Diencephalon (tissue), 1 donor: ENCODE measurements at places on chromosomes 12 and 14. TPM values are rescaled to one million over a fixed set of nuclear protein-coding genes. Genes with fewer than 3 reads are reported as not detected.

HOXC12 gene
- total RNA-seq = not detected

RASAL1 gene
- total RNA-seq = 6.5 TPM

MYF5 gene
- not detected for total RNA-seq

NKX2-1 gene
- total RNA-seq = 21.5 TPM

CNTN1 gene
- 654 TPM for total RNA-seq

LRRIQ1 gene
- total RNA-seq = 25.1 TPM

SPIC gene
- not detected for total RNA-seq

BDKRB2 gene
- total RNA-seq = 0.69 TPM

PTPRO gene
- 126 TPM for total RNA-seq

TIGAR gene
- 9.0 TPM for total RNA-seq
